ENCODE measurements at places on chromosomes 3 and 15.

DNA sequence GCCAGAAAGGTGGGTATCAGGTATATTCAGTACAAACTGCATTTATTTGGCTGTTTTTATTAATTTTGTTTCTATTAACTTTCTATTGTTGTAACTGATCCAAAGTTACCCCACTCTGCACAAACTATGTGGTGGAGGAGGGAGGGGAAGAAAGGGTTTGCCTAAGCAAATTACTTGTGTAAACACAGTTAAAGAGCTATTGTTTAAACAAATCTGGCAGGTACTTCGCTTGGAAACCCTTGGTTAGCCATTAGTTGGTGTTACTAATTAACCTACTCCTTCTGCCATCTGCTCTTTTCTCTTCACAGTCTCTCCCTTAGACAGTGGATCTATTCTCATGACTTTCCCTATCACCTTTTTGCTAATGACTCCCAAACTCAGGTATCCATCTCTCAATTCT lies 328.4 kb upstream of the NECTIN3 start:
- no peak for DNase-seq

DNA sequence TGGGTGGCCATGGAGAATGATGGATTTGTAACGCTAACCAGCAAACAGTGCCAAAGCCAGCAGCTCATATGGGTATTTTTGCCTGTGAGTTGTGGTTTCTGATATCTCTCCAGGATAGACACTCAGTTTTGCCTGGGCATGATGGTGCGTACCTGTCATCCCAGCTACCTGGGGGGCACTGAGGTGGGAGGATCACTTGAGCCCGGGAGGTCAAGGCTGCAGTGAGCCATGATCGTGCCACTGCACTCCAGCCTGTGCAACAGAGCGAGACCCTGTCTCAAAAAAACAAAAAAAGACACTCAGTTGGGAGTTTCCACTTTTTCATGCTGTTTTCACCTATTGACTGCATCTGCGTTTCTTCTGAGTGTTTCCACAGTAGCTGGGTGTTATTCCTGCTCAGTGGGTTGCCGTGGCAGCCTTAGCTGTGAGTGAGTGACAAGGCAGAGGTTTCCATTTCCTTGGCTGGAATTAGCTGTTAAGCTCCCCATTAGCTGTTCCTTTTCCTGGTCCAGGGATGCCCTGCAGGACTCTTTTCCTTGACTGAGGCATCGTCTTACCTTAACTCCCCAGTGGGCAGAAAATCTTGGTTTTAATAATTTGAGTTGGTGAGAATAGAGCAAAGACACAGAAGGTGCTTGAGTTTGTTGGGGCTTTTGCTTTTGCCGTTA lies 14.2 kb upstream of the RPP14 start:
- no peak for DNase-seq

DNA sequence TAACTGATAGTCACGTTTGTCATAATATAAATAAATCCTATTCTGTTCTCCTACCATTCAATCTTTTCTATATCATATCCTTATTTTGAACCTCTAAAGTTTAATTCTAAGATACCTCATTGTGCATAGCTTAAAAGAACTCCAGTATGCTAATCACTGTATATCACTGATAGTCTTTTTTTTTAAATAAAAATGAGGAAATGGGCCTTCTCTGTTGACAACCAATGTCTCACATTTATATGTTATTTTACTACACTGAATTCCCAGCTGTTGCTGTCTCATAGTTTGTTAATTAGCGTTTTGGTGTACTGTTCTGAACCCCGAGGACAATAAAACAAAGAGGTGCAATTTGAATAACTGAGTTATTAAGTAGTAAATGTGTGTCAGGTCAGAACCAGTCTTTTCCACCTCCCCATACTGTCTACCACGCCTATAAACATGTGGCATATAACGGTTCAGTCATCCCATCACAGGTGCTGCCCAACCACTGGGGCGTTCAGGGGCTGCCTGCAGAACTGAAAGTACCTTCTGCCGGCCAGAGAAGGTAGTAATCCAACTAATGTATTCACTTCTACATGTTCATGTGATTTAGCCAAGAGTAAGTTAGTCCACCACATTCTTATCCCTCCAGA lies 14.9 kb downstream of the CBLB start:
- DNase-seq = no peak

DNA sequence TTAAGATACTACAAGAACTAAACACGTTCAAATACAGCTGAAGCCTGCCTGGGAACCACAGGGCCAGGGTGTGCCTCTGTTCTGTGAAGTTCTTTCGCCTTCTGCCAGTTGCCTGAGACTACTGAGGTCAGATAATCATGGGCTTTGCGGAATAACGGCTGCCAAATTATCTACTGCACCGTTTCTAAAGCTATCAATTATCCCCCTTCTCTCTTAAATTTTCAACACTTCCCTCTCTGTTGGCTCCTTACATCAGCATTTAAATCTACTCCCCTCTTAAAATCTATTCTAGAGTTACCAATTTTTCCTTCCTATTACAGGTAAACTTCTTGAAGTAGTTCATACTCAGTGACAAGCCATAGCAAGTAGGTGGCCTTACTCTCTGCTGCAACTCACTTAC lies 6.2 kb upstream of the NEO1 start:
- no peak for DNase-seq

- no peak for DNase-seq
These were observed 17.6 kb downstream of the P2RY12 start for GRCh38 chr3:151366993-151367392.

DNA sequence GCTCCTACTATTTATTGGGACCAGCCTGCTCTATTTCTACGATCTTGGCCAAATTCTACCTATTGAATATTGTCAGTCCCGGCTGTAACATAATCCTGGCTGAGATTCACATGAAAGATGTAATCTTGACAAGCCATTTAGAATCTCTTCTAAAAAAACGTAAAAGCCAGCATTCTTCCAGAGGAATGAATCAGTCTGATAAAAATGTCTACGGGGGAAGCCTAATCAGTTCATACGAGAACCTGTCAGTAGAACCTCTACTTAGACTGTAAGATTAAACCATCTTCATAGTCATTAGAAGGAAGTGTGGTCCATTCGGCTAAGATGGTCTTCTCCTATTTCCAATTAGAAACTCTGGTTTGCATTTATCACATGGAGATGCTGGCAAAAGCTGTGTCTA lies 147.2 kb upstream of the WNT5A start:
- no peak for DNase-seq

DNA sequence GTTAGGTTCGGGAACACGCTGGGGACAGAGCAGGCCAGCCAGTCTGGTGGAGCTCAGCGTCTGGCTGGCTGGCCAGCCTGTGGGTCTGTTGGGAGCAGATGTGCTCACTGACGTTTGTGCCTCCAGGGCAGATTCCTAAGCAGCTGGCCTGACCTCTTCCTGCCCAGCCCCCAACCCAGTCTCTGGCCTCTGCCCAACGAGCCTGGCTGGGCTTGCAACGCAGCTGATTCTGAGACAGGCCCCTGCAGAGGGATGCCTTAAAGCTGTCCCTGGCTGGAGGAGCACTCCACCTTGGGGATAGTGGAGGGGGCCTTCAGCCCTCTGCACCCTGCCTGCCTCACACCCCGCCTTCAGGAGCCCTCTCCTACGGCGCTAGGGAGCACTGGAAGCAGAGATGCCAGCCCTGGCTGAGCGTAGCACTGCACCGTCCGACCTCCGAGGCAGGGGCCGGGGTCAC lies 46.0 kb downstream of the KLF13 start:
- no peak for DNase-seq

DNA sequence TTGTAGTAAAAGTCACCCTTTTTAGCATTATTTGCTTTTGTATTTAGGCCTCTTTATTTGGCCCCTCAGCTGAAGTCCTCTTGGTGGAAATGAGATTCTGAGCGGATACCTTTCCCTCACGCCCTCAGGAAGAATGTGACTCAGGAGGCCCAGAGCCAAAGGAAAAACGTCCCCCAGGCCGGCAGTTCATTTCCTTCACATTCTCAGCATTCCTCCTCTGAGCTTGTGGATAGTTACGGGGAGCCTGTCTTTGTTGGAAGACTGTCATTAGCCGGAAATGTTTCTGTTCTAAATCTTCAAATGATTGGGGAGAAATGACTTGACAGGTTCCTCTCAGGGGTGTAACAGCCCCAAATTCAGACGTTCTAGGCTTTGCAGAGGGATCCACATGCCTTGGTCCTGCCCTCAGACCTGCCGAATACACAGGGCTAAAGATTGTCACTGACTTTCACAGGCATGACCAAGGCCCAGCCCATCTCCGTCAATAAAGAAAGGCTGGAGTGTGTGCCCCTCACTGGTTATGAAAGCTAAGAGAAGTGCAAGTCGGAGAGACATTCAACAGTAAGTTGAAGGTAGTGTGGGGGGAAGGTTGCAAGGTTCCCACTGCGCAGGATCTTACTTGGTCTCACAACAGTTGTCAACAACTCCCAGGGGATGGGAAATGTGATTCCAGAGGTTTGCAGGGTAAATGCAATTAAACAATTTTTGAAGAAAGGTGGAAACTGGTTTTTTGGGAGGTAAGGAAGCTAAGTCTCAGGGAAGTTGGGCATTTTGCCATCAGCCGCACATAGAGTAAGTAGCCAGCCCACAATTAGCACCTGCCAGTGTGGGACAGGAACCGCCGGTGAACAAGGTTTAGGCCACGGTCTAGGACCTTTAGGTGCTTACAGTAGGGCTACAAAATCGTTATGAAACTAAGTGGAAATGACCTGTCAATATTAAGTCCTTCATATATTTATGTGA lies 39.7 kb upstream of the MYZAP start:
- no peak for DNase-seq

- no peak for DNase-seq
These were observed 203.9 kb downstream of the NR1D2 start for GRCh38 chr3:24149032-24149431.

DNA sequence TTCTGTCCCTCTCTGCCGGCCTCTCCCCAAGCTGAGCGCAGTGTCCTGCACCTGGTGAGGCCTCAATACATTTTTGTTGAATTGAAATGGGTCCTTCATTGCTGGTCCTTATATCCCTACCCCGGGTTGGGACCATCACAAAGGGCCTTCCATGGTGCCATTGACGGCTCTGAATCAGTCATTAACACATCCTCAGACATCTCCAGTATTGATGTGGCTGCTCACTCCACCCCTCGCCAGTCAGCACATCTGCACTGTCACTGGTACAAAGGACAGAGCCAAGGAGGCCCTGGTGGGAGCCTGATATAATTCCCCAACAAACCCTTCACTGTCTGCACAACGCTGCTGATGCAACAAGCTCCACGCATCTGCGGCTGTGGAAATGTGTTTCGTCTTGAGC lies 191.6 kb upstream of the TOPAZ1 start:
- no peak for DNase-seq

DNA sequence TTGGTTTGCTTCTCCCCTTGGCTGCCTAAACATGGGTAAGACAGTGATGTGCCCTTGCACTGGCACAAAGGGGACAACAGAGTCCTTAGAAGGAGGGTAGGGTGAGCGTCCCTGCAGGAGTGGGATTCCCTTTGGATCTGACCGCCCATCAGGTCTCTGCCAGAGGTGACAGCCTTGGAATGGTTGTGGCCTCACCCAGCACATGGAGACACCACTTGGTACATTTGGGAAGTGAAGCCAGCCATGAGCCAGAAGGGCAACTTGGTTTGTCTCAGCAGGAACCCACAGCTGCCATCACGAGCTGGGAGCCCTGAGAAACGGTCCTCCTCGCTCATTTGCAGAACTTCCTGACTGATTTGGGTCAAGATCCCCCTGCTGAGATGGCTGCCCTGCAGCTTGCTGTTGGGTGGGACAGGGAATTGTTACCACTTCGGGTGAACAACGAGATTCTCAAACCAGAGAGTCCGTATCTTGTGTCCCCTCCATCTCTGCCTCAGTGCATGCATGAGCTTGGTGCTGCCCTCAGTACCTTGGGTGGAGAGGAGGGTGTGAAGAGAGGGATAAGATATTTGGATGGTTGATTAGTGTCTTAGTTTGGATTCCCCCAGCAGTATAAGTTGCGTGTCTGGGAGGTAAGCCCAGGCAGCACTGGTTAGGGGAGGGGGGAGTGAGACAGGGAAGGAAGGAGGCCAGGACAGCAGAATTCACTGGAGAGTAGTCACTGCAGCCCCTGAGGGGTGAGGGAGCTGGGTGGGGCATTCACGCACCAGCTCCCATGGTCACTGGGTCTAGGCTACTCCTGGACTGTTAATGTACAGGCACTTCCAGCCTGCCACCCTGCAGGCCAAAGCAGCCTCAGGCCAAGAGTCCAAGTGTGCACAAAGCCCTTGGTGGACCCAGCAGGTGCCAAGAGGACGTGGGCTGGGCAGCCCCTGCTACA lies 168.8 kb upstream of the TOPAZ1 start:
- no peak for DNase-seq

DNA sequence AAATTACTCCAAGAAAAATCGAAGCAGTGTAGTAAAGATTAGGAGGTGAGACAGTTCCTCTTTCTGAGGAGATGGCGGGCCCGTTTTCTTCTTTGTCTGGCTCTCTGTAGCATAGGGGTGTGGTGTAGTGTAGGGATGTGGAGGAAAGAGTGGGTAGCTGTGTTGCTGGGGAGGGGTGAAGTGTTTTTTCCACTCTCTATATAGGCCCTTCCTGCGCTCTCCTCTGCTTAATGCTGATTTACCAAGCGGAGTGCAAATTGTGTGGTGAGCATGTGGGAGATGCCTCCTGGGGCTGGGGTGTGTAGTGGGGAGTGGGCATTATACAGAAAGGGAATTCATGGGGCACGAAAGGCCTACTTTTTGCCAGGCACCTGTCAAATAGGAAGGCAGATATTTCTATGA lies 94.9 kb downstream of the ST6GAL1 start:
- peak; percentile 24 for DNase-seq

DNA sequence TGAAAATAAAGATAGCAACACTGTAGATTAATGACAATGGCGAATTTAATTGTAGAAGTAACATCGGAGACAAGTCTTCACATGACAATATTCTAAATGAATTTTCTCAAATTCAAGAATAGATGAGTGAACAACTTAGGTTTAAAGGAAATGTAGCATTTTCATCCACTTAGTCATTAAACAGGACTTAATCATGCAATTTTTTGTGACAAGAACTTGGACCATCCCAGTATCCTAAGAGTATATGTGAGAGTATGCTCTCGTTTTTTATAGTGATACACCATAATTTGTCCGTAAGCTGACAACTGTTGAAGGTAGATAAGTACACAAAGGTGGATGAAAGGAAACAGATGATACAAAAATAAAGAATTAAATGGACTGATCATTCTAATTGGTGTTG lies 81.5 kb downstream of the DLG1 start:
- DNase-seq = no peak

- peak; percentile 22 for DNase-seq
These were observed 9.8 kb downstream of the ONECUT1 start for GRCh38 chr15:52780172-52780980.

DNA sequence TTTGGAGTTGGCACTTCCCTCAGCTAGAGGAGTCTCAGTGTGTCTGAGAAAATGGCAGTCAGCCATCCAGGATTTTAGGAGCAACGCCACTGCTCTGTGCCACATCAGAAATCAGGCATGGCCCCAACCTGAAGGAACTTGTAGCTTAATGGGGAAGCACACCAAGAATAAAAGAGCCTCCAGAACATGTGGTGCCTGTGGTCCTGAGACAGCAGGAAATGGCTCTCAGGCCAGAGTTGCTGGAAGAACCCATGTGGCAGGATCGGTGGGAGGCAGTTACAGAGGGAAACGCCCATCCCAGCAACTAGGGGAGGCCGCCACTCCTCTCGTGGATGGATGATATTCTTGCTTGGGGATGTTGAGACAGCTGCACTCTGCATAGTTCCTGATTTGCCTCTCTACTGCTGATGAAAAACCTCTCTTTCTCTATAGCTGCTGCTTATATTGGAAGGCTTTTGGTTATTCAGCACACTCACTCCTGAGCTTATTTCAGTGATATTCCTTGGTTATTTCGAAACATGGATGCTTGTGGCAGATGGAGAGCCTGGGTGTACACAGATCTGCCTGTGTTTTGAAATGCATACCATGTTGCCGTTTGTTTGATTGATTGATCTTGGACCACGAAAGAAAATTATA lies 52.4 kb downstream of the KLHL25 start:
- no peak for DNase-seq
